Stimulated activated CD4-positive, alpha-beta T cell treated with anti-CD3 and anti-CD28 coated beads, Interleukin-2, amount 100 ng/mL, for 4 hours (primary cell): ENCODE measurements at places on chromosomes 2 and 18.

DNA sequence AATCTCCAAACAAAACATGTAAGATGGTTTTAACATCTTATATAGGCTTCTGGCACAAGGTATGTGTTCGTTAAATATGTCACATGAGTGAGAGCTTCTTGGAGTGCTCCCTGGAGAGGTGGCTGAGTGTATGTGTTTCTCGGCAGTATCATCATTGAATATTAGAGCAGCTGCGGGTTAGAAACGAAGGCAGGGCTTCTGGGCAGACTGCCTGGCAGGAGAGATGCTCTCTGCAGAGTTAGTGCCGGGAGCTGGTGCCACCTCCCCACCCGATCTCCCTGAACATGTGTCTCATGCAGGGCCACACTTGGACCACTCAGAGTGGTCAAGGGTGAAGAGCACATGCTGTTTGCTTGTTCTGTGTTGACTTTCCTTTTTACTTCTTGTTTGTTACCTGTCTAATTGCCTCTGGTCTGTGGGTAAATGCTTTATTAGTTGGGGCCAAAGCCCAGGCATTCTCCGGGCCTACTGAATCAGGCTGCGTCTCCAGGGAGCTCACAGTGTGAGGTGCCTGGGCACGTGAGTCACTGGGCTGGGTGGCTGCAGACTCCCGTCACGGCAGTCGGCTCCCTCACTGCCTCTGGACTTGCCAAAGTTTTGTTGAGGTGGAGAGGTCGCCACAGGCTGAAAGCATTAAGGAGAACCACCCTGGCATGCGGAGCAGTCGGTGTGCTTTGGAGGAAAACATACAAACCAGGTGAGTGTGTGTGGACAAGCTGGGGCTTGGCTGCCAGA is 246.6 kb downstream of the FHOD3 start:
- DNase-seq = no peak

- no peak for DNase-seq
Measured at GRCh38 chr18:21634588-21635199, 22.6 kb downstream of the SNRPD1 start.

DNA sequence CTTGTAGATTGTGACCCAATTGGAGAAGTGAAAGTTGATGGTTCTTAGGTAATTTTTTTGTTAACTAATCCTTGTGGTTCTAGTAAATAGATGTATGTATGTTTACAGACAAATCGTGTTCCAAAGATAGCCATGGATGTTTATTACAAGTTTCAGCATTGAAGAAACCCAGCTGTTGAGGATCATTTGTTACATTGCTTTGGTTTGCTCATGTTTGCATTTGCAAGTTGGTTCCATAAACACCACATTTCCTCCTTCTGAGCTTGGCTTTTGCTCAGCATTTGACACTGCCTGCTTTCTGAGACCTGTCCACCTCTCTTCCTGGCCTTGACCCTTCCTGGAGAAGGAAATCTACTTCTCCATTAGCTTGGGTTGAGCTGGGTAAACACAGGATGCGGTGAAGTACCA is 1.8 kb upstream of the CCDC68 start:
- no peak for DNase-seq

- no peak for DNase-seq
Measured at GRCh38 chr18:35376393-35376741, 770 bp downstream of the ZNF396 start.

- no peak for DNase-seq
Measured at GRCh38 chr18:75066021-75066880, 142.7 kb downstream of the PTGR3 start.

DNA sequence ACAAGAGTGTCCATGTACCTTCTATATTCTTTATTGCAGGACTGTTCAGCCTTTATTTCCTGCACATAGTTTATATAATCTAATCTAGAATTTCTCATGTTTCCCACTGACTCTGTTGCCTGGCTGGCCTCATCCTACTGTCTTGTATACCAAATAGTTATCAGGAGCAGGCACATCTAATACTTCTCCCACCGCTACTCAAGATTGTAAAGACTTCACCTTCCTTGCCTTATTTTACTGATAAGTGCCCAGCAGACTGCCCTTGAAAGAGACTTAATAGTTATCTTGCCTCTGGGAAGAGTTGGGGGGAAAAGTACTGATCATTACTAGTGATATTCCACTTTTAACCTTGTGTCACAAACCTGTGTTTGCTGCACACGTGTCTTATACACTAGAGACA is 26.1 kb upstream of the AAK1 start:
- no peak for DNase-seq

DNA sequence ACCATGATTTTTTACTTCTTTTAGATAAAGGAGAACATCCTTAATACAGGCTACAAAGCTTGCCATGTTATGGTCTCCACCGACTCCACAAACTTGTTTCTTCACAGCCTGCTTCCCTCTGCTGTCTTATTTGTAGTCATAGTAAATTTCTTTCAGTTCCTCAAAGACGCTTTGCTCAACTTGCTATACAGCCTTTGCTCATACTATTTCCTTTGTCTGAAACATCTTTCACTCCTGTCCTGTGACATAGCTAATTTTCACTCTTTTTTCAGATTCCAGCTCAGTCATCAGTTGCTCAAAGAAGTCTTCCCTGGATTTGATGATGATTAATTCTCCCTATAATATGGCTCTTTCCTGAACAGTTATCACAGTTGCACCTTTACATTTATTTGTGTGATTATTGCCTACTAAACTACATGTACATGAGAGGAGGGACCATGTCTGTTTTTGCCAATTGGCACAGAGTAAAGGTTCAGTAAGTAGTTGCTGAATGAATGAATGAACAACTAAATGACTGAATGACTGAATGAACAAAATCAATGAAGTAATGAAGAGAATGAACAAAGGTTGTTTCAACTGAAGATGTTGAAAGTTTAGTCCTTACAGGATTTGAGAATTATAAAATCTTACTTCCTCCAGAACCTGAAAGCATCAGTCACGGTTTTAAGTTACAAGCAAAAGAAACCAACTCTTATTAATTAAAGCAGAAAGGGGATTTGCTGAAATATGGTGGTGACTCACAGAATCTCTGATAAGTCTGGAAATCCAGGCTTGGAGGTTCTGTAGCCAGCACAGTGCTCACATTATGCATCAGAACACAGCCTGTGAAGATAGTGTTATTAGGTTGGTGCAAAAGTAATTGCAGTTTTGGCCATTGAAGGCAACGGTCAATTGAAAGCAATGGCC is 186.4 kb upstream of the FAM98A start:
- no peak for DNase-seq

- no peak for DNase-seq
Measured at GRCh38 chr2:183068561-183068960, 10.0 kb upstream of the DUSP19 start.

GRCh38 chr18:45046961-45047360 is 366.3 kb downstream of the SETBP1 start:
- DNase-seq = no peak

DNA sequence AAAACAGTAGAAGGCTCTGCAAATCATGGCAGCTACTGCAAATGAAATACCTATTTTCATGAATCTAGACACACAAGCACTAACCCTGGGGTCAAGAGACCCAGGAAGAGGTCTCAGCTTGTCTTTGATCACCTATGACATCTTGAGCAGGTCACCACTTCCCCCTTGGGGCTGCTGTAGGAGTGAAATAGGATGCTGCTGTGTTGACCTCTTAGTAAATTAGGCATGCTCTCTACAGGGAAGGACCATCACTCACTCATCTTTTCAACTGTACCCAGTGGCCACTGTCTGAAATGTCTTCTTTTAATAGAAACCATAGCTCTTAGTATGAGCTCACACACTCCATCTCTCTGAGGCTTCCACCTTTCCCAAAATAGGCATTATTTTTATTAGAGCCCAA is 83.8 kb downstream of the NCK2 start:
- DNase-seq = no peak

DNA sequence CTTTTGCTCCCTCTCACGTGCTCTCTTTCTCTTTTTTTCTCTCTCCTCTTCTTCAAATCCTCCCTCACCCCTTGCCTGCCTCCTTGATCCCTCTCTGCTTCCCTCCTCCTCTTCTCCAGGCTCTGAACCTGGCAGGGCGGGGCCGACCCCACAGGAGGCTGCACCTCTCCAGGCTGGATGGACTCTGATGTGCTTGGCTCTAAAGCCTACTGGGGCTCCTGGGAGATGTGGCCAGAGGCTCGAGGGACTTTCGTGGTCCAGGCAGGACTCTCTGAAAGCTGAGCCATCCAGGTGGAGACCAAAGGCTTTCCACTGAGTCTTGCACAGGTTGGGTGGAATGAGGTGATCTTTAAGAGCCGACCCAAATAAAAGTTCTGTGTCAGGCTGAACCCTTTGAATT is 25.4 kb downstream of the DYSF start:
- no peak for DNase-seq

DNA sequence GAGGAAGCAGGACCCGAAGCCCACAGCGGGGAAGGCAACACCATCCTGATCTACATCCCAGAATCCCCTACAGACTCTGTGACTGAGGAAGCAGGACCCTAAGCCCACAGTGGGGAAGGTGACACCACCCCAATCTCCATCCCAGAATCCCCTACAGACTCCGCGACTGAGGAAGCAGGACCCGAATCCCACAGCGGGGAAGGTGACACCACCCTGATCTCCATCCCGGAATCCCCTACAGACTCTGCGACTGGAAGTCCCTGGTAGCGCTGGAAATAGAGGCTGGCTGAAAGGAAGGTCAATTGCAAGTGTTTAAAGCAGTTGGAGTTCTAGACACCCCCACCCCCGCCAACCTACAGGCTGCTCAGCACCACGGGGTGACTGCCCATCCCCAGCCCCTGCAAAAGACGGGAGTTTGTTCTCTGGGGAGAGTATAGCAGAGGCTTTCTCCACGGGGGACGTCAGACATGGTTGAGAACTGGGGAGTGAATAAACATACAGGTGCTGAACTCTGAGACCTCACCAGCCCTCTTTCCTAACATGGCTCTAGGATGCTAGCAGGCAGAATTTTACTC is 21.0 kb downstream of the CIB4 start:
- no peak for DNase-seq

GRCh38 chr2:144510294-144510991 is 9.5 kb downstream of the ZEB2 start:
- DNase-seq = no peak

- no peak for DNase-seq
Measured at GRCh38 chr18:49247781-49248180, 212.7 kb downstream of the DYM start.

DNA sequence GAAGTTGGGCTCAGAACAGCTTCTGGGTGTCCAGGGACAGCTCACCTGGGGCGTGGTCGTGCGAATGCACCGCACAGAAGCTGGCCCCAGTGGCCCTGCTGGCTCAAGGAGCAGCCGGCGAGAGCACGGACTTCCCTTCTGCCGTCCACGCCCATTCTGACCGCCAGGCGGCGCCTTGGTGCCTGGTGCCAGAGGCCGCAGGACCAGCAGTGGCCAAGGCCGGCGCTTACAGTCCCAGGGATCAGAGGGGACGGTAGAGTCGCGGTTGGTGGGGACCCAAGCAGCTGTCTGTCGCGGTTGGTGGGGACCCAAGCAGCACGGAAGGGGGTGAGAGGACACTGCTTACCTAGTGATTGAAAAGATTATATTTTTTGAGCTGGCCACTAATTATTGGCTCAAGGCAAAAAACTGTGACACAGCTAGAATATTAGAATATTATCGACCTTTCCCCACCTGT is 25.7 kb downstream of the NPPC start:
- DNase-seq = peak; percentile 15

GRCh38 chr18:11752116-11752911 is 63.2 kb downstream of the GNAL start:
- DNase-seq = no peak

DNA sequence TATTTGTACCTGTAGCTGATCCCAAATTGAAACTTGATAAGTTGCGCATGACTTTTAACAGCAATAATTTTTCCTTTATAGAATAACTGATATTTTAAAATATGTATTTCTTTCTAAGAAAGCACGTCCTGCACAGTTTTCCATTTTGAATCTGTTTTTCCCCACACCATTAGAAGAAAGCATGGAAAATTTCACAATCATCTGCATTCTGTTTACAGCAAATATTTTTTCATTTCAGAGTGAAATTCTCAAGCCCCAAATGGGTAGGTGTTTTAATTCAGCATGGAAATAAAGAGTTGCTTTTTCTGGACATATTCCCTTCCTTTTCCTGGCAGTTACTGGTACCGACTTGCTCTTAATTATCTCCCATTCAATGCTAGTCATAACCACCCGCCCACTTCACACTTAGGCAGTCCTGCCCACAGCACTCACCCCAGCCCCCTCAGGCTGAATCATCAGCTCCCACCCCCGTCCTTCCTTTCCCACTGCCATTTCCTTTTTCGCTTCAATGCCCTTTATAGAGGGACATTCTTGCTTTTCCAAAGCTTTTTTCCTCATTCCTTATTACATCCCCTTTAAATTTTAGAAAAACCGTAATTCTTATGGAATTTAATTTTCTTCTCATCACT is 89.2 kb upstream of the GLS start:
- DNase-seq = peak; percentile 69

- no peak for DNase-seq
Measured at GRCh38 chr2:120624061-120624737, 111.5 kb upstream of the GLI2 start.

GRCh38 chr2:203873461-203873860 is 5.9 kb downstream of the CTLA4 start:
- DNase-seq = no peak

- no peak for DNase-seq
Measured at GRCh38 chr2:635687-636621, 41.3 kb downstream of the TMEM18 start.

- no peak for DNase-seq
Measured at GRCh38 chr18:10376731-10377130, 77.7 kb upstream of the APCDD1 start.

- DNase-seq = no peak
Measured at GRCh38 chr2:190701586-190701985, 52.7 kb downstream of the NAB1 start.

DNA sequence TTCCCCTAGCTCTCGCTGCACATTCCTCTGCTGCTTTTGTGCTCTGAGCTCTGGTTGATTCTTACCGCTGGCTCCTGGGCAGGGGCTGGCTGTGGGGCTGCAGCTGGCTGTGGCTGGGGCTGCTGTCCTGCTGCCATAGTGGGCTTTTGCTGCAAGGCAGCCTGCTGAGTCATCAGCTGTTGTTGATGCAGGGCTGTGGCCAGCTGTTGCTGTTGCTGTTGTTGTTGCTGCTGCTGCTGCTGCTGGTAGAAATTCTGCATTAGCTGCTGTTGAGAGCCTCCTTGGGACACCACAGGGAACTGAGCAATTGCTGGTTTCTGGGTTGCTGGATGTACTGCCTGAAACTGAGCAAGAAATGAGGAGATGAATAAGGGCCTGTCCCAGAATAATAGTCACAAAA is 77.2 kb upstream of the NFU1 start:
- DNase-seq = no peak

DNA sequence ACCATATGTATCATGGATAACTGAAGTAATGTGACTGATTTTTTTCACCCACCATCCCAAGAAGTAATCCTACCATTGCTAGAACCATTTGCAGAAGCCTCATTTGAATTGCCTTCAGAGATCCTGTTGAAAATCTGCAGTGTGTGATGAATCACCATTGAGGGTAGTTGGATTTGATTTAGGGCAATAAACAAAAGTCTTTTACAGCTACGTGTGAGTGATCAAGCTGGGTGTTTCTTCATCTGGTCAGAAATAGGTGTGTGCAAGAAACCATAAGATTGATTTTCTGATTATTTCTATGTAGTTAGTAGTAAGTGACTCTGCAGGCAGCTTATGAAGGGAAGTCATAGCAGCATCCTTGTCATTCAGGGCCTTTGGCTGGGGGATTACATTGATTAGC is 159.6 kb downstream of the MGAT5 start:
- DNase-seq = no peak
